Hematopoietic multipotent progenitor cell treated with erythropoietin and hydrocortisone succinate and interleukin-3 and kit ligand, for 4 days (in vitro differentiated cells): ENCODE measurements at places on chromosomes 3 and 15.
A peak's percentile ranks its signal among the peaks of the same experiment; 100 is the strongest.

DNA sequence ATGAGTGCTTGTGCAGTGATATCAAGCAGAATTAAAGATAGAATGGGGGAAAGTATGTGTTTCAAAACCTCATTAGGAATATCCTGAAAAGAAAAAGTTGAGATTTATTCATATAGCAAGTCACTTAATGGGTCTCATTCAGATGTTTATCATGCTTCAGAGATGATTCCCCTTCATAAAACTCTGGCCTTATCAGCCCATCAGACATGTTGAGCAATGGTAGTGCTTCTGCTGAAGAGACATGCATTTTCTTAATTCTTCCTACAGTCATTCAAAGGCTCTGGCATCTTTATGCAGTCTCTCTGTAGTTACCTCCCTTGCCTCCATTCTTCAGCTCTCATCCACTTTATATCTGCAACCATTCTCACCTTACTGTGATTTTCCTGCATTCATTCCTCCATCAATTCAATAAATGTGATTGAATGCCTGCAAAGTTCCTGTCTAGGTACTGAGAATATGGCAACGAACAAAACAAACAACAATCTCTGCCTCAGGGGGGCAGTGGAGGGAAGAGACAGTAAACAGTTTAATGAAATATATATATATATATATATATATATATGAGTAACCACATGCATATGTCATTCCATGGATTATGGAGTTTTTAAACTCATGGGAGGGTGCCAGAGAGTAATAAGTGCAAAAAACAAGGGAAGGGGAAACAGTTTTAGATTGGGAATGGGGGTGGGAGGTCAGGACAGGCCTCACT is 138.5 kb downstream of the NECTIN3 start:
- DNase-seq: peak; percentile 32

GRCh38 chr3:87350367-87351199 is 74.2 kb upstream of the POU1F1 start:
- peak; percentile 84 for DNase-seq

DNA sequence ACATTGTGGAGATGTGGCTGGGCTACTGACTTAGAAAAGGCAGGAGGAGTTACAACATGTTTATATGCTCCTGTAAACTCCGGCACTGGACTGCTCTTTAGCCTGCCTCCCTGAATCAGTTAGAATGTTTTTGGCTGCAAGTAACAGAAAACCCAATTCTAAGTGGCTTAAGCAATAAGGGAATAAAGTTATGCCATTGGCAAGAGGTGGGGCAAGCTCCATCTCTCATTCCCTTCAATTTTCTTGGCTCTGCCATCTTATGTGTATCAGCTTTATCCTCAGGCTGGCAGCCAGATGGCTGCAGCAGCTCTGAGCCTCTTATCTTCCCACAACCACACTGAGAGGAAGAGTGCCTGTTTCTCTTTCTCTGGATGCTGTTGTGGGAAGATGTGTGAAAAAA is 22.4 kb upstream of the MEIS2 start:
- no peak for DNase-seq

- DNase-seq: no peak
Measured at GRCh38 chr15:91890614-91891013, 37.1 kb downstream of the SLCO3A1 start.
